ENCODE measurements at places on chromosomes 16 and 17. TPM values are rescaled to one million over a fixed set of nuclear protein-coding genes. Genes with fewer than 3 reads are reported as not detected.

- no peak overlapping the region for H3K4me3 ChIP-seq
- no peaks in the 10 kb centered on the region for H3K36me3 ChIP-seq
- DNase-seq, result no peak
- H3K27me3 ChIP-seq, result no peaks in the 10 kb centered on the region
Observed at GRCh38 chr17:55710829-55711496, 11.7 kb downstream of the TMEM100 start.

DNA sequence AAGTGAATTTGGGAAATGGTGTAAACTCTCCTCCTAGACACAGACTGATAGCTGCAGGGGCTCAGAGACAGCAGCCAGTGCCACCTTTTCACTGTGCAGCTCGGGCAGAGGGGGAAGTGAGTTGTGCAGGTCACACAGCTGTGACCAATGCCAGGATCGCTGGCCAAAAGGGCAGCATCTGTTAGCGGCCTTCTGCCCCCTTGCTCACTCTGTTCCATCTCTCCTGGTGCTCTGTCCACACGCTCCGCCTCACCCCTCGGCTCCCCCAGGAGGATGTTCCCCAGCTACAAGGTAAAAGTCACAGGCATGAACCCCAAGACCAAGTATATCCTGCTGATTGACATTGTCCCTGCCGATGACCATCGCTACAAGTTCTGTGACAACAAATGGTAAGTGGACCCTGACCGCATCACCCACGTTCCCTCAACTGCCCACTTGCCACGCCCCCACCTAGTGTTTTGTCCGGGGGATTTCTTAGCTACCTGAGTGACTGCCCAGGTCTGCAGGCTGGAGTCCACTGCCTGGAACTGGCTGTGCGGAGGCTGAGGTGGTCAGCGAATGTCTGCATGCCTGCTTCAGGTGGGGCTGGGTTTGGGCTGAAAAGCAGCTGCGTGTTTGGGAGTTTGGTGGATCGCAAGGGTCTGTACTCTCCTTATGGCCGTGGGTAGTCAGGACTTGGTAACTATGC lies 13.5 kb downstream of the TBX4 start:
- no peak for DNase-seq
- H3K36me3 ChIP-seq, result no peaks in the 10 kb centered on the region
- no peak overlapping the region for H3K27ac ChIP-seq

DNA sequence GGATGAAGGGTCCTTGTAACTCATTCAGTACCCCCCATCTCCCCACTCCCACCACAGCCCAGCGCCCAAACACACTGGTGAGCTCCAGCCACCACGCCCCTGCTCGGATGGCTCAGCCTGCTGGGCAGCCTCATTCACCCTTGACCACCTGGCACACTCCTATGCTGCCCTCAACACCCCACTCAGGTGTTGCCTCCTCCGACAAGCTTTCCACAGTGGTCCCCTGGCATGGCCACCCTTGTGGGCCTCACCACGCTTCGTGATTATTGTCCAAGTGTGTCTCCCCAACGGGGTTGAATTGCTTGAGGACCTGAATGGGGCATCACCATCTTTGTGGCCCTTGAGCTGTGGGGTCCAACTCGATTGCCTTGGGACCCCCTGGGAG lies 12.0 kb upstream of the DOC2B start:
- H3K36me3 ChIP-seq, result no peaks in the 10 kb centered on the region
- no peak for DNase-seq
- H3K27ac ChIP-seq, result no peak overlapping the region
- H3K4me3 ChIP-seq, result no peak overlapping the region
- peaks cover 13% of the 10 kb centered on the region for H3K27me3 ChIP-seq

CCL2 gene
- total RNA-seq, result 5.5 TPM
